ENCODE measurements at places on chromosomes 2 and 18.

- peak; percentile 50 for DNase-seq
Measured at GRCh38 chr2:170177950-170178781, at the start of gene MYO3B. Gene MYO3B, plus strand, starts transcription at chr2:170178147. Its CDS starts 141 bp downstream, at chr2:170178288.

DNA sequence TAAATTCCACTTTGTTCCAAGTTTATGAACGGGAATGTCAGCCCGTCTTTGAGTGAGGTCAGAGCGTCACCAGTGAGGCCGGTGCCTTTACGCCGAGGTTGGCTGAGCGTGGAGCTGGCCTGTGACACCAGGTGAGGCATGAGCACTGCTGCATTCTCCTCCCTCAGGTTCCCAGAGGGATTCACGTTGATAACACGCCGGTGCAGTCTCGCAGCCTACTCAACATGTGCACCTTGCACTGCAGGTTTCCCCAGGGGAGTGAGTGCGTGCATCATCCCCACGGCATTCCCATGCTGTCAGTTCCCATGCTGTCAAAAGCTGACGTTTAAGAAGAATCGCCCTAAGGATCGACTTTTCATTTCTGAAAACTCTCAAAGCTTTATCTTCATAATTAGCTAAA lies 213.3 kb downstream of the LDLRAD4 start:
- no peak for DNase-seq

DNA sequence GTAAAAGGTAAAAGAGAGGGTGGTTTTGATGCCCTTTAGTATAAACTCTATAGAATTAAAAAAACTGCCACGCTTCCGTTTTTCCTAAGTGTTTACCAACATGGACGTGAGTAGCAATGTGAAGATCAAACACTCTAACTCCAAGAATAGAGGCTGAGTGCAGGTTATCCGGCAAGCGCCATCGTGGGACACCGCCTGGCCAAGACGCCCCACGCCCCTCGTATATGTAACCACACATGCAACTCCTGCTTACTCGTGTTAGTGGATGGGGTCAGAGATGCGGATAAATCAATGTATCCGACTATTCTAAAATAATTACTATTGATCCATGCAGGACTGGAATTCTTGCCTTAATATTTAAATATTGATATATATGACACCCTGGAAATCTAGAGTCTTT lies 741.3 kb downstream of the GALR1 start:
- no peak for DNase-seq

GRCh38 chr18:2147476-2148230 lies 423.7 kb downstream of the METTL4 start:
- DNase-seq = no peak

- no peak for DNase-seq
Measured at GRCh38 chr2:145108959-145109710, 589.2 kb upstream of the ZEB2 start.

DNA sequence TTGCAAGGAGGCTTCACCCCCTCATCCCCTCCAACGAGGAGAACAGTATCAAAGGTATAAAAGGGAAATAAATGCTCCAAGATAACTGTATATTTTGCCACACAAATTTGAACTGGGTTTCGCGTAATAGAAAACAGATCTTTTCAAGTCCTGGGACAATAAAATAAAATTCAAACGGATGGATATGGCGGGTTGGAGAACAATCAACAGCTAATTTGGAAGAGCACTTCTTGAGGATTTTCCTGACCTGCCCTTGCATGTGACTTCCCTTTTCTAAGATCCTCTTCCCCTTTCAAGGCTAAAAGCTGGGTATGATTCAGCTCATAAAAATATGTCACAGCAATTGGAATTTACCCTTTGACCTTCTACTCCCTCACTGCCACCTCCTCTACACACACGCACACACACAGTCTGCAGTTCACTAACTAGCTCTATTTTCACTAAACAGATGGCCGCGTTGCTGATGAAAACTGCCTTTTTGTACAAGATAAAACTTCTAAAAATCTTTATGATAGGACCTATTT lies 386.9 kb downstream of the FIGN start:
- peak; percentile 77 for DNase-seq

- no peak for DNase-seq
Measured at GRCh38 chr18:79708412-79708811, 28.8 kb downstream of the CTDP1 start.

DNA sequence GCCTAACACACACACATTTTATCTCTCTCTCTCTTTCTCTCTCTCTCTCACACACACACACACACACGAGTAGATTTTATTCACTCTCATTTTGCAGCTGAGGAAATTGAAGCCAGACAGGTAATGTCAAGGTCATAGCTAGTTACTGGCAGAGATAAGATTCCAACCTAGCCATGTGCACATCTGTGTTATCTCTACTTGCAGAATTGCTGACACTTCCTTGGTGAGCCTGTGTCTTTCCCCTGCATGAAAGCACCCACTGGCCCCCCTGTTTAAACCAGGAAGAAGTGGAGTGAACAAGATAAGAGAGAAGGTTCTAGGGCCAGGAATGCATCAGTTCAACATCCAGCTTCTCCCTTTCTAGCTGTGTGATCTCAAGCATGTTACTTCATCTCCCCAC lies 423.7 kb downstream of the TXNL1 start:
- no peak for DNase-seq

GRCh38 chr2:238495422-238495821 lies 68.7 kb downstream of the ASB1 start:
- DNase-seq = no peak

DNA sequence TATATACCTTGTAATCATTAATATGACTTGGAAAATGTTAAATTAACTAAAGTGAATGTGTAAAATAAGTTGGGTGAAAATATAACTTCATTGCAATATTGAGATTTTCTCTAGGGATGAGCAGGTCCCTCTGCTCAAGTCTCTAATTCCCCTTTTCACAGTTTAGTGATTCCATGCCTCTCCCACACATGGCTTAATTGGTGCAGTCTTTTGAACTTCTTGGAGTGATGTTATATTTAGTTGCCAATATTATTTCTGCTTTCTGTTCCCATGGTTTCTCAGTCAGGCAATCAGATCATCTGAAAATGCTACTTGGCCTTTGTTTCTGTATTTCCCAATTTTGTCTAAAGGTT lies 233.7 kb upstream of the SPOPL start:
- no peak for DNase-seq

- DNase-seq = no peak
Measured at GRCh38 chr2:190877436-190877835, 3.2 kb upstream of the GLS start.

GRCh38 chr2:156327835-156328695 lies 4.5 kb downstream of the NR4A2 start:
- DNase-seq = no peak

GRCh38 chr2:73037947-73038585 lies 33.4 kb downstream of the SFXN5 start:
- no peak for DNase-seq

GRCh38 chr18:29123706-29124530 lies 947.0 kb upstream of the CDH2 start:
- no peak for DNase-seq

GRCh38 chr2:33673937-33674336 lies 74.8 kb upstream of the FAM98A start:
- DNase-seq = no peak

- DNase-seq = no peak
Measured at GRCh38 chr2:68916226-68916625, 36.5 kb downstream of the GKN2 start.

DNA sequence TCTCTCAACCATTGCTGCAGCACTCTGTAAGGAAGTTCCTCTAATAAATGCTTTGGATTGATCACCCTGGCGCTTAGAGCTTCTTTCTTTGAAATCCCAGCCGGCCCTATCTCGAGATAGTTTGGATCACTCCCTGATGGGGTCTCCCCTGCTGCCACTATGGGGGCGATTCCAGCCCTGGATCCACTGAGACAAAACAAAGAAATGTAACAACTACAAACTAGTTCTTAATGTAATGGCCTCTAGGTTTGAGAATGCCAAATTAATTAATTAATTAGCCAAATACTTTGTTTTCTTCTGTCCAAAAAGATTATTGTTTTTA lies 15.2 kb downstream of the SRSF7 start:
- no peak for DNase-seq

DNA sequence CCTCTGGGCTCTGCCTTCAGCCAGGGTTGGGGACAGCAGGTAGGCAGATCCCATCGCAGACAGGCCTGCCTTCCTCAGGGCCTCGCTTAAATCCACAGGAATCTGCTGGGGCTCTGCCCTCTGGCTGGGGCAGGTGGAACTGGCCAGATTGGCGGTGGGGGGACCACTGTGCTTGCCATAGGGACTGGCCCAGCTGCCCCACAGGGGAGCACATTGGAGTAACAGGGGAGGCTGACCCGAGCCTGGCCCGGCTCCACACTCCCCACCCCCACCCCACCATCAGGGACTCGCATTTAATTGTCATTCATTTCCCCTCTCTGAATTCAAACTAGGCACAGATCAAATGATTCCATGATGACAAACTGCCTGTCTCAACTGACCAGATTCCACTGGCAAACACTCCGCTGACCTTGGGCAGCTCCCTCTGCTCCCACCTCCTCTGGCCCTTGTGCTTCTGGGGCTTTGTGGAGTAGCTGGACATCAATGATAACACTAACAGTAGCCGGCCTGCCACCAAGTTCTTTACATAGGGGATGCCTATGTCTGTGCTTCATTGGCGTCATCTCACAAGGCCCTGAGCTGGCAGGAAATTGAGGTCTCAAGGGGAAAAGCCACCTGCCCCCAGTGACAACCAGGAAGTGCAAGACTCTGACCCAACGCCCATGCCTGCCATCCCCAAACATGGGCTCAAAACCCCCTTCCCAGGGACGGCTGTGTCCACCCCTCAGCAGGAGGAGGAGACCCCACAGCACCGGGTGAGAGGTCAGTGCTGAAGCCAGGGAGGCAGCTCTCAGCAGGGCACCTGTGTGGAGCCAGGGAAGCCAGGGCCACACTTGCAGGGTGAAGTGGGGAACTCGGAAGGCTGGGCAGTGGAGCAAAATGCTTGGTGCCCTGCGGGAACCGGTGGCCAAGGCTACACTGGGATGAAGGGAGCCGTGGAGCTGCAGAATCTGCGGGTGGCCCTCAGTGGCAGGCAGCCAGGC lies 2.1 kb upstream of the B3GNT7 start:
- no peak for DNase-seq

DNA sequence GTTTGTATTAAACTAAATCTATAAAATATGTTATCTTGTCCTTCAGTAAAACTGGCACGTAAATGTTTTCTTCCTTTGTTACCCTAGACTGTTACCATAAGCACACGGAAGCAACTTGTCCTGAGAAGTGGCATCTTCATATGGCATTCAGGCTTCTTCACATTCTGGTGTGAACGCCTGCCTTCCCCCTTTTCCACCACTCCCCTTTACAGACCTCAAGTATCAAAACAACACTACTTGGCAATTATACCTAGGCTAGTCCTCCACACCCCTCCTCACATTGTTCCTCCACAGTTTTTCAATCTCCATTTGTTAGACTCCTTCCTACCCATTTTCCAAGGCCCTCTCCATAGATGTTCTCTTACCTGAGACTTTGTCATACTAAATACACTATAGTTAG lies 2.9 kb downstream of the MEX3C start:
- DNase-seq = no peak

DNA sequence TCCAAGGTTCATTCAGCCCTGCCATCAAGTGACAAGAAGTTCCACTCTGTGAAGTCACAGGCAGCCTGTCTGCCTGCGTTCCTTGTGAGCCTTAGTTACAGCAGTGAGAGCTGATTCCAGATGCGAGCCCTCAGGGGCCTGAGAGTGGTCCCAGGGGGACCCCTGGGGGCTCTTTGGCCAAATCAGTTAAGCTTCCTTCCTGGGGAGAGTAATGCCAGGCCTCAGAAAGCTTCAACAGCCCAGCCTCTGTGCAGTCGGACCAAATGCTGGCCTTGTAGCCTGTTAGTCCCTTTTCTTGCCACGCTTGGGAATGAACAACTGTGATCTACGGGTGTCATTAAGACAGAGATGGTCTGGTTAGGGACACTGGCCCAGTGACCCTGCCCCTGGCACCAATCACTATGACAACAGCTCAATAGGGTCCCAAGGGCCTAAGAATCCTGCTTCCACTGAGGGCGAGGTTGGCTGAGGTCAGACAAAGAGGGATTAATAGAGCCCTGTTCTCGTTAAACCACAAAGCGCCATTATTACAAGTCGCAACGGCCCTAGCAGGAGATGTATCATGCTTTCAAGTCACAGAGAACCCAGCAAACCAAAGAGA lies 50.9 kb downstream of the HS1BP3 start:
- DNase-seq = no peak

- DNase-seq = no peak
Measured at GRCh38 chr18:27713738-27714095, 463.2 kb downstream of the CDH2 start.

DNA sequence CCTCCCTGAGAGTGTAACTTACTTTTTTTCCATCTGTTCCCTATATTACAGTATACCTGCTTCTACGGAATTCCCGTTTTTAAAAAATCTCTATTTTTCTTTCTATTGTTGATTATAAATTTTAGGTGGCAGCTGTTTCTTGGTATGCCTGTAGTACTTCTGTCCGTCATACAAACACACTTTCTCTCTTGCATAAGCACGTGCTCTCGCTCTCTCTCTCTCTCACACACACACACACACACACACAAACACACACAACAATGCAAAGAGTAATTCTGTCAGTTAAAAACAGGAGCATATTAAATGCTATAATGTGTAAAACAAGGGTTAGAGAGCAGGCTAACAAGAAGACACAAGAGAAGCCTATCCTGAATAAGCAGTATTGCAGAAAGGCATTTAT lies 140.5 kb downstream of the THADA start:
- no peak for DNase-seq

- DNase-seq = no peak
Measured at GRCh38 chr2:133063775-133064174, 393.8 kb upstream of the LYPD1 start.

DNA sequence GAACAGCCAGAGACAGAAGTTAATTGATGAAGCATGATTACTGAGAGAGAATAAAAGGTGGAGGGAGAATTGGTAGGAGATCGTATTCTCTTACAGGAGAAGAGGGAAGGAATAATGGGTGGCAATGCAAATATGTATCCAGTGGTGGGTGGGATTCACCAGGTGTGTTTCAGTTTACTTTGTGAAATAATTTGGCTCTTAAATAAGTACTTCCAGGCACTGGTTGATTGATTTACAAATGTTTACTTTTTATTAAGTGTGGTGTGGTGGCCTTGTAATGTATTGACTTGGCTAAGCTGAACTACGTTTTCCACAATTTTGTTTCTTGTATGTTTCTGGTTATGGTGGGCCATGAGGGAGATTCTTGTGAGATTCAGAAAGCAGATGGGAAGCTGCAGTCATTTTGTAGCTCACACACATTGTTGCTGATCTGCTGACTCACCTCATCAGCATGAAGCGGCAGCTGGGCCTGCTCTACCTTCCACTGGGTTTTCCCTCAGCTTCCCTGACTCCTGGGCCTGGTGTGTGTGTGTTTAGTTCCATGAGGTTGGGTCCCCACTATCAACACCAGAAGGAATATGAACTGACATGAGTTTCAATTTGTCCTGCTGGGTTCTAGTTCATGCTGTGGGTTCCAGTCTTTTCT lies 32.6 kb downstream of the MYL12B start:
- DNase-seq = no peak

- no peak for DNase-seq
Measured at GRCh38 chr2:66237803-66238379, 197.0 kb upstream of the MEIS1 start.

GRCh38 chr2:31319406-31320175 lies 85.6 kb downstream of the EHD3 start:
- no peak for DNase-seq

- no peak for DNase-seq
Measured at GRCh38 chr18:73841661-73842060, 306.0 kb downstream of the FBXO15 start.

All from retinal pigment epithelial cell (primary cell).